ENCODE measurements at places on chromosomes 16 and 17. TPM values are rescaled to one million over a fixed set of nuclear protein-coding genes. Genes with fewer than 3 reads are reported as not detected.

GSDMA gene
- total RNA-seq, result not detected

SHISA6 gene
- not detected for total RNA-seq

ZNF75A gene
- total RNA-seq, result 46.9 TPM

AGRP gene
- total RNA-seq, result not detected

GP1BA gene
- not detected for total RNA-seq

SMPD3 gene
- total RNA-seq, result 0.26 TPM

HOXB3 gene
- total RNA-seq, result 10.6 TPM

ACSF2 gene
- 60.6 TPM for total RNA-seq

ENO3 gene
- 3.6 TPM for total RNA-seq

EXOC3L1 gene
- total RNA-seq, result 5.1 TPM

SOCS7 gene
- 21.5 TPM for total RNA-seq

TEX19 gene
- total RNA-seq, result not detected

GRCh38 chr17:27306276-27306835, 12.4 kb downstream of the WSB1 start:
- DNase-seq, result no peak

DNA sequence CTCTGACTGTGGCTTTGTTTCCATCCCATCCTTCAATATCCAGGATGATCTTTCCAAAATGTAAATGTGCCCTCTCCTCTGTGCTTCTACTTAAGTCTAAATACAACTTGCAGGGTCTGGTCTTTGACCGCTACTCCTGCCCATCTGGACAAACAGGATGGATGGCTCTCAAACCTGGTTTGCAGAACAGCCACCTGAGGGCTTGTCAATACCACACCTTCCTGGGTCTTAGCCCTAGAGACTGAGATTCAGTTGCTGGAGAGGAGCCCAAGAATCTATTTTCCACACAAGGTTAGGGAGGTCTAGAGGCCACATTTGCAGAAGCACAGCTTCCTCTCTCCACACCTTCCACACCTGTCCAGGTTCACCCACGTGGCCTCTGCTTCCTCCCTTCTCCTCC, 1.9 kb upstream of the GRB7 start:
- no peak for DNase-seq

- DNase-seq, result peak; percentile 65
Measured at GRCh38 chr16:51326131-51326856, 175.2 kb upstream of the SALL1 start.

DNA sequence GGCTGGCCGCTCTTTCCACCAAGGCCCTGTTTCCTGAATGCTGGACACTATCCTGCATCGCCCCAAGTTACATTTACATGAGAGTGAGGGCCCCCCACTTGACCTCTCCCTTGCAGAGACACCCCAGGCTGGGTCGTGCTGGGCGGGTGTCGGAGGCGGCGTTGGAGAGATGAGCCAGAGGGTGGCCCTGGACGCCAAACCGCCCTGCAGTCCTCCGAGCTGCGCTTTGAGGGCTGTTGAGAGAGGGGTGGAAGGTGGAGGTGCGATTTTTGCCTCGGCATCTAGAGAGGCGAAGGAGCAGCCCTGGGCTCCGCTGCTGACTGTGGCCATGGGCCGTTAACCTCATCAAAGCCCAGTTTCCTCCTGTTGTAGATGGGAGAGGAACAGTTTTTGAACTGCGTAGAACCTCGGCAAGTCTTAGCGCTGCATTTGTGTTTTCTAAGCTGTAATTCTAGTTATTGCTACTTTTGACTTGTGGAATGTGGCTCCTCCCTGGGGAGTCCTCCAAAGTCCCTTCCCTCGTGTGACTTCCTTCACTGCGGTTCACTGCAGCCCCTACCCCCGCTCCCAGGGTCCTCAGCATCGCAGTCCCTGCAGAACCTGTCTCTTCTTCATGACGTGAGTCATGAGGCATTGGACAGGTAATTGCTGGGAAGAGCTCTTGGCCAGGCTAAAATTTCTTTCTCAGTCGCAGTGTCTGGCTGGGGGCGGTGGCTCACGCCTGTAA, 986 bp upstream of the ELOB start:
- no peak for DNase-seq

DNA sequence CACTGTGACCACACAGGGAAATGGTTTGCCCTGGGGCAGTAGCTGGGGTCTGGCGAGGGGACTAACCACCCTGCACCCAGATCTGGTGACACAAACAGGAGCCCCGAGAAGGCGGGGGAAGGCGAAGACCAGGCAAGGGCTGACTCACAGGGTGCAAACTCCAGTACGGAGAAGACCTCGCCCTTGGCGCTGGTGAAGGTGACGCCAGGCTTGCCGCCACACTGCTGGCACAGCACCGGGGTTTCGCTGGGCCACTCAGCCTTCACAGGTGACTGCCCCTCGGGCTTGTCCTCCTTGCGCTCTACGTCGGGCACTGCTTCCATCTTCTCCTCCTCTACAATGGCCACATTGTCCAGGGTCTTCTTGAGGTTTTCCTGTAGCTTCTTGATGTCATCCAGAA, 11.6 kb downstream of the SPHK1 start:
- no peak for DNase-seq

DNA sequence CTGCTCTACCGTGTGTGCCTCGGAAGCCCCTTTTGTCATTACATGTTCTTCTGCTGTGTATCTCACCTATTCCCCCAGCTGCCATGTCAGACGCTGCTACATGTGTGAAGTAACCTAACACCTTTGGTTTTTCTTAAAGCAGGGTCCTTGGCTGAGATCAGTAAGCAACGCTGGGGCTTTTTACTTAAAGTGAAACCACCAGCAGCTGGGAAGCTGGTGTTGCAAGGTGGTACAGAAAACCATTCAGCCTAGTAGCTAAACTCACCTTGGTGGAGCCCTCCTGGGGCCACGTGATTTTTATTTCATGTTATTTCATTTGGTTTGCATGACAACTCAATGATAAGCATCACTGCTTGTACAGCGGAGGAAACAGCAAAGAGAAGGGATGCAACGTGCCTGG, 62.6 kb downstream of the PLCG2 start:
- DNase-seq, result no peak

DNA sequence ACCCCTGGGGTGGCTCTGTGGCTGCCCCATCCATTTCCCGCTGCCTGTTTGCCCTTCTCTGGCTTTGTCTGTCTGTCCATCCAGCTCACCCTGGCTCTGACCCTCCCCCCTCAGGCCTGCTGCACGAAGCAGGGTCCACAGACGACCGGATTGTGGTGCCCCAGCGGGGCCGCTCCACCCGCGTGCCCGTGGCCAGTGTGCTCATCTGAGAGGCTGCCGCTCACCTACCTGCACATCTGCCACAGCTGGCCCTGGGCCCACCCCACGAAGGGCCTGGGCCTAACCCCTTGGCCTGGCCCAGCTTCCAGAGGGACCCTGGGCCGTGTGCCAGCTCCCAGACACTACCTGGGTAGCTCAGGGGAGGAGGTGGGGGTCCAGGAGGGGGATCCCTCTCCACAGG, 761 bp upstream of the LAT start:
- no peak for DNase-seq

GRCh38 chr17:1766382-1767135, 4.7 kb downstream of the SERPINF1 start:
- DNase-seq, result peak; percentile 58

- no peak for DNase-seq
Measured at GRCh38 chr16:10103118-10103517, 79.1 kb downstream of the GRIN2A start.

GRCh38 chr17:57676543-57676942, 68.6 kb downstream of the CCDC182 start:
- DNase-seq, result no peak

DNA sequence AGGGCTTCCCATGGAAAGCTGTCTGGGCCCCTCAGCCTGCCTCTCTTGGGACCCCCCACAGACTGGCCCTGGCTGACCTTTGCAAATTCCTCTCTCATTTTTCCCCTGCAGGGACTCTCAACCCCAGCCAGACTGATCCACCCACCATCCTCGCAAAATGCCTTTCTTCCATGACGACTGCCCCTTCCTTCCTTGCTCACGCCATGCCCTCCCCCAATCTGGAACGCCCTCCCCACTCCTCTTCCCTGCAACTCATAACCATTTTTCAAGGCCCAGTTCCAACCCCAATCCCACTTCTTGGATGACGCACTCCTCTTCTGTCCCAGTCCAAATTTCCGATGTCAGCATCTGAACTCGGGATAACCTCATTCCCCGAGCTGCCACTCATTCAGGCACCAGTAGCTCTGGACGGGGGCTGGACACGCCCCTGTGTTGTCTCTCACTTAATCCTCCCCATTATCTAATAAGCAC, 1.3 kb upstream of the DNAI2 start:
- DNase-seq, result no peak

- DNase-seq, result peak; percentile 64
Measured at GRCh38 chr17:57110152-57110542, 25.1 kb downstream of the AKAP1 start.

- DNase-seq, result no peak
Measured at GRCh38 chr17:78304549-78305037, 55.3 kb downstream of the SOCS3 start.

DNA sequence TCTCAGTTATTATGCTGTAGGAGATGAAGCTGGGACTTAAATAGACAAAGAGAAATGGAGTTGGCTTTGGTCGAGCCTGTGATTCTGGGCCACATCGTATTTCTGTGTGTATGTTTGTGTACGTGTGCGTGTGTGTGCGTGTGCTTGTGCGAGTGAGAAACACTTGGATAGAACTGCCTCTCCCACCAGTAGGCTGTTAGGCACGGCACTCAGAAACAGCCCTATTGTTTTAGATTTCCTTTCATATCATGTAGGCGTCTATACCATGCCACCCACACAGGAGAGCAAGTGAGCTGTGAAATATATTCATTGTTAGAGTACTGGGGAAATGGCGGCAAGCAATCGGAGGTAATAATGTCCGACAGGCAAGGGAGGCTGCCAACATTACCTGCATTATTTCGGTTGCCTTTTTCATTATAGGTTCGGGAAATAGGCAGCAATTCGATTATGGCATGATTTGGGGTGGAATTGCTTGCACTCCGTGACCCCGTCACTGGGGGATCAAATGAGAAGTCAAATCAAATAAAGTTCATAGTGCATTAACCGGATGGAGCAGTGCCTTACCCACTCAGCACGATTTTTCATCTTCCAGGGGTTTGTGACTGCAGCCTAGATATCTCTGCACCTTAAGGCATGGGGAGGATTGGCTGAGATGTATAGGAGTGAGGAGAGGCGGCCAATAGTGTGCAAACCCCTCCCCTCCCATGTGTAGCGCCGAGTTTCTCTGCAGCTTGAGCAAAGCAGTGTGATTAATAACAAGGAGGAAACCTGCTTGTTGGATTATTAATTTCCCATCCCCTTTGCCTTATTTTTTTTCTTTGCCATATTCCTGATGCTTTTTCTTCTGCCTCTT, 89.6 kb downstream of the RBFOX1 start:
- no peak for DNase-seq

GRCh38 chr17:13933441-13934276, 135.6 kb upstream of the COX10 start:
- no peak for DNase-seq

GRCh38 chr16:4360538-4361021, 9.5 kb upstream of the PAM16 start:
- DNase-seq, result no peak

- DNase-seq, result peak; percentile 82
Measured at GRCh38 chr17:77471984-77472461, 331.3 kb downstream of the SEC14L1 start.

DNA sequence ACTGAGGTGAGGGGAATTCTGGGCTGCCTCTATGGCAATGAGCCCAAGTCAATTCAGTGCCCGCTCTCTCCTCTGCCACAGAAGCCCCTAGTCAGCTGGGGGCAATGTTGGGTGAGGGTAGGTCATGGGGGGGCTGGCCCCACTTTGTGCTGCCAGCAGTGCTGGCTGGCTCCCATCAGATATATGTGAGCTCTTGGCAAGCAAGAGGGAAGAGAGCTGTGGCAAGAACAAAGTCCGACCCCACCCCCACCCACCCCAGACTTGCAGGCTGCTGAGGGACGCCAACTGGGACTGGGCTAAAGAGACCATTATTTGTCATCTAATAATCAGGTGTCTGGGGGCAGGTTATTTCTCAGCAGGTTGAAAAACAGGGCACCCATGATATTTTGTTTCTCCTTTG, 89.4 kb downstream of the YPEL2 start:
- DNase-seq, result no peak

DNA sequence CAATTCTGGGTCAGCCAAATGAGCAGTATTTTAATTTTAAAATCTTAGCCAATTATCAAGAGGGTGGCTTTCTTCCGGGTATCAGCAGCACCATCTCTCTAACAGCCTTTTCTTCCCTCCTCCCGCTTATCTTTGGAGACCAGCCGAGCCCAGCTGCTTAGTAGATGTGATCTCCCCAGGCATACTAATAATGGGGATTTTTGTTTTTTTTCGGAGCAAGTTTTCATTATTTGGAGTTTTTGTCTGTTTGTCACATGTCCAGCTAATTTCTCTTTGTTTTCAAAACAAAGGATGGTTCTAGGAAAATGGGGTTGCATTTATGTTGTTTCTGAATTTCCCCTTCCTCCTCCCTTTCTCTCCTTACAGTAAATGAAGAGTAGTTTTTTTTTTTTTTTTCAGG, 170.5 kb upstream of the MPHOSPH6 start:
- DNase-seq, result no peak

DNA sequence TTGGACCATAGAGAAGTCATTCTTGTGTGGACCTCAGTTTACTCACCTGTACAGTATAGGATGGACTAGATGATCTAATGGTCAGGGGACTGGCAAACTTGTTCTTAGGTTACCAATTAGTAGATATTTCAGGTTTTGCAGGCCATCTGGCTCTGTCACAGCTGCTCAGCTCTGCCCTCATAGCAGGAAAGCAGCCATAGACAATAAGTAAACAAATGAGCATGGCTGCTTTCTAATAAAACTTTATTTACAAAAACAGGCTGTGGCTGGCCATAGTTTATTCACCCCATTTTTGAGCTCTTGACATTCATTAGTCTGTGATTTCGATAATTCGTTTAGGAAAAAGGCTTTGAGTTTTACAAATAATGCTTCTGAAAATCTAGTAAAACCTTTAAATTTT, 12.7 kb downstream of the BPTF start:
- no peak for DNase-seq

DNA sequence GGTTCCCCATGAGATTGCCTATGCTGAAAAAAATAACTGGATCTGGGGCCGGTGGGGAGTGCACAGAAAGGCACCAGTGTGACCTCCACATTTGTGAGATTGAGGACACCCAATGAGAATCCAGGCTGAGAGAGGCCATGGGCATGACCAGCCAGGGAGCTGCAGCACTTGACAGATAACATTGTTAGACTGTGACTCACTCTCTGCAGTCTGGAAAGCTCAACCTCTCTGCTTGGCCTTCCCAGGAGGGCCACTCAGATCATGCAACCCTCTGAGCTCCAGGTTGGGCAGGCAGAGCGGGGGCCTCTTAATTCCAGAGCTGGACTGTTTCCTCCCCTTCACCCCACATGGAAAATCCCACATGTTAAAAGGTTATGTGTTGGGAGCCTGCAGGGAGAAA, 30.1 kb downstream of the FZD2 start:
- DNase-seq, result peak; percentile 18

- DNase-seq, result peak; percentile 54
Measured at GRCh38 chr16:56985288-56985961, 3.9 kb upstream of the NLRC5 start.

- DNase-seq, result no peak
Measured at GRCh38 chr17:74147966-74148365, 55.5 kb upstream of the RPL38 start.

- DNase-seq, result no peak
Measured at GRCh38 chr16:678209-678857, 1.9 kb upstream of the STUB1 start.

GRCh38 chr17:28328325-28328724, 6.9 kb downstream of the IFT20 start:
- DNase-seq, result no peak
